Astrocyte (in vitro differentiated cells and primary cell): ENCODE measurements at places on chromosomes 11 and 22. TPM values are rescaled to one million over a fixed set of nuclear protein-coding genes. Genes with fewer than 3 reads are reported as not detected.

Gene TPBGL
- total RNA-seq, result 0.20 and 0.41 TPM in 2 replicates

Gene KDM4F
- not detected in 2 replicates for total RNA-seq

Gene NRGN
- total RNA-seq, result 1.5 and 1.7 TPM in 2 replicates

- H3K4me1 ChIP-seq, result no peaks in the 10 kb centered on the region
- DNase-seq, result no peak
- no peak overlapping the region for H3K27ac ChIP-seq
- no peaks in the 10 kb centered on the region for H3K36me3 ChIP-seq
- H3K27me3 ChIP-seq, result no peaks in the 10 kb centered on the region
- H3K4me3 ChIP-seq, result no peak overlapping the region
Observed at GRCh38 chr22:28857288-28857687, 26.1 kb upstream of the ZNRF3 start.

GRCh38 chr11:83676056-83676601 is 390.0 kb upstream of the CCDC90B start:
- H3K27me3 ChIP-seq, result peaks cover 4% of the 10 kb centered on the region
- DNase-seq, result no peak
- no peak overlapping the region for H3K4me3 ChIP-seq
- H3K36me3 ChIP-seq, result no peaks in the 10 kb centered on the region

GRCh38 chr11:88474655-88475054 is 137.1 kb upstream of the CTSC start:
- H3K4me1 ChIP-seq, result peaks cover under 1% of the 10 kb centered on the region
- DNase-seq, result no peak
- H3K36me3 ChIP-seq, result no peaks in the 10 kb centered on the region

DNA sequence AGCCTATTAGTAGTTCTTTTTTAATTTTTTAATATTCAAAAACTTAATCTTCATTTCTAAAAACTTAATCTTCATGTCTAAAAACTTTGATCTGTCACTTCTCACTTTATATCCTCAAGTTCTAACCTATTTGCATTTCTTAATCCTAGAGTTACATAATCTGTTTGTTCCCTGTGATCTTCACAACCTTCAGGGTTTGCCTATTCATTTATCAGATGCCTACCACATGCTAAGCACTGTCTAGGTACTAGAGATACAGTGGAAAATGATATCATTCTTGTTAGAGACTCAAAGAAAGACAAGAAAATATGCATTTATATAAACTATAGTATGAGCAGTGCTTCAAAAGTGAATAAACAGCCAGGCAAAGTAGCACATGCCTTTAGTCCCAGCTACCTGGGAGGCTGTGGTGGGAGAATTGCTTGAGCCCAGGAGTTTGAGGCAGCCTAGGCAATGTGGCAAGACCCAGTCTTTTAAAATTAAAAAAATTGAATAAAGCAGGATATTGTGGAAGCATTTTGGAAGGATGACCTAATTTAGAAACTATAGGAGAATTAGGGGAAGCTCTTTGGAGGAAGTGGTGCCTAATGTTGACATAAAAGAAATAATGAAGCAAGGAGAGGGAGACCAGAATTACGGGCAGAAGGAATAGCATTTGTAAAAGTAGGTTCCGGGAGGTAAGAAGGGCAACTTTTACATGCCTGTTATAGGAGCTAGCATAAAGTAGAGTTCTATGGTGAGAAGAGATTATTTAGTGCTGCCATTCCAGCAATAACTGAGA is 54.4 kb upstream of the GRK2 start:
- H3K27ac ChIP-seq, result no peak overlapping the region
- H3K4me1 ChIP-seq, result no peaks in the 10 kb centered on the region
- no peak overlapping the region for H3K4me3 ChIP-seq
- no peak for DNase-seq
- peaks cover 27% of the 10 kb centered on the region for H3K36me3 ChIP-seq
- H3K27me3 ChIP-seq, result no peaks in the 10 kb centered on the region

DNA sequence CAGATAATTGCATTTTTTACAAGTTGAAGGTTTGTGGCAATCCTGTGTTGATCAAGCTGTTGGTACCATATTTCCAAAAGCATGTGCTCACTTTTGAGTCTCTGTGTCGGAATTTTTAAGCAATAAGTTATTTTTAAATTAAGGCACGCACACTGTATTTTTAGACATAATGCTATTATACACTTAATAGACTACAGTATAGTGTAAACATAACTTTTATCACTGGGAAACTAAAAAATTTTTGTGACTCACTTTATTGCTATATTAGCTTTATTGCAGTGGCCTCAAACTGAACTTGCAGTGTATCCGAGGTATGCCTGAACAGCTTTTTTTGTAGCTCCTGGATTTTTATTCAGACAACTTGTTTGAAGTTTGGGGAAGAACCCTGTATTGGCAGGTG is 31.3 kb upstream of the RRM1 start:
- H3K27ac ChIP-seq, result no peak overlapping the region
- no peaks in the 10 kb centered on the region for H3K27me3 ChIP-seq
- no peak overlapping the region for H3K4me3 ChIP-seq
- no peaks in the 10 kb centered on the region for H3K36me3 ChIP-seq

- peaks cover 26% of the 10 kb centered on the region for H3K4me1 ChIP-seq
- no peak for DNase-seq
- H3K27me3 ChIP-seq, result no peaks in the 10 kb centered on the region
- no peak overlapping the region for H3K4me3 ChIP-seq
- H3K27ac ChIP-seq, result no peak overlapping the region
Observed at GRCh38 chr22:19951346-19951745, 9.7 kb upstream of the TXNRD2 start.

GRCh38 chr11:74570266-74571061 is 21.9 kb upstream of the POLD3 start:
- no peak overlapping the region for H3K27ac ChIP-seq
- no peaks in the 10 kb centered on the region for H3K36me3 ChIP-seq
- H3K4me1 ChIP-seq, result no peaks in the 10 kb centered on the region
- peak; percentile 23 for DNase-seq
- peaks cover 5% of the 10 kb centered on the region for H3K27me3 ChIP-seq

- H3K4me3 ChIP-seq, result no peak overlapping the region
- peaks cover 5% of the 10 kb centered on the region for H3K4me1 ChIP-seq
- peaks cover 3% of the 10 kb centered on the region for H3K36me3 ChIP-seq
- DNase-seq, result no peak
- no peaks in the 10 kb centered on the region for H3K27me3 ChIP-seq
Observed at GRCh38 chr22:46802608-46803027, 40.2 kb downstream of the TBC1D22A start.

DNA sequence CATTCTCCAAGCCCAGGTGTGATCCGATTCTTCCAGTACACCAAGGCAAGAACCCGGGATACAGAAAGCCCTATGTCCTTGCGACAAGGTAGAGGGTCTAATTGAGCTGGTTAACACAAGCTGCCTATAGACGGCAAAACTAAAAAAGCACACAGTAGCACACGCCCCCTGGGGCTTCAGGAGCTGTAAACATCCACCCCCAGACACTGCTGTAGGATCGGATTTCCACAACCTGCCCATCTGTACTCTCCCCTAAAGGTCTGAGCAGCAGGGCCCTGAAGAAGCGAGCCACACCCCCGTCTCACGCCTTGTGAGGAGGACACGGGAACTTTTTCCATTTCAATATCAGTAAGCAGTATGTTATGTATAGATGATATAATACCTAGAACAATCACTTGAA is 624.7 kb downstream of the BUD13 start:
- no peaks in the 10 kb centered on the region for H3K4me1 ChIP-seq
- H3K36me3 ChIP-seq, result no peaks in the 10 kb centered on the region
- no peaks in the 10 kb centered on the region for H3K27me3 ChIP-seq
- H3K27ac ChIP-seq, result no peak overlapping the region
- no peak overlapping the region for H3K4me3 ChIP-seq
- DNase-seq, result no peak

DNA sequence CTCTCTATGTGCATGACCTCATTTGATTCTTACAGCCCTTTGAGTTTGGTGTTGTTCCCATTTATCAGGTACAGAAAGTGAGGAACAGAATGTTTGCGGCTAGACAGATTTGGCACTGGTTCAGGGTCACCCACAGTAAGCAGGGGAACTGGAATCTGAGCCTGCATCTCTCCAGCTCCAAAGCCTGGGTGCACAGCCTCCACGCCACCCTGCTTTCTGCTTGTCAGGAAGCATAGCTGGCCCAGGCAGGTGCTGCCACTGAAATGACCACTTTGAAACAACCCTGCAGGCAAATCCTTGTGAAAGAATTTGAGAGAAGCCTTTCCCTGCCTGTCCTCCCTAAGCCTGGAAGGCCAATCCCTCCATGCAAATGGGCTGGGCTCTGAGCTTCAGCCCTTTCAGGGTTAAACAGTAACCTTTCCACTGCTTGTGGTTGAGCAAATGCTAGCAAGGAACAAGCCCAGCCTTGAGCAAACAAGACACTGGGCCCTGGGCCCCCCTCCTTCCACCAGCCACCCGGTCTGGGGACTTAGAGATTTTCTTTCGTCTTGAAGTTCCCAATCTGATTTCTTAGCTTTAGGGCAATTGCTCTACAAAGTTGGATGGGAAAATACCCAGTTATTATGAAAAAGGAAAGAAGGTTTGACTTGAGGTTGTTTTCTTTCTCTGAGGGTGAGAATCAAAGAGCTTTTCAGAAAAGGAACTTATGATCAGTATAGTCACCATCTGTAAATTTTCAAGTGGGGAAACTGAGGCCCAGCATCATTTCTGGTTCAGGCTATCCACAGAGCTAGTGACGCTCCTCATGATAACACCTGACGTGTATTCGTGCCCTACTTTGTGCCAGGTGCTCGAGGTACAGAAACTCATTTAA is 19.4 kb downstream of the EHF start:
- H3K27me3 ChIP-seq, result no peaks in the 10 kb centered on the region
- H3K27ac ChIP-seq, result no peak overlapping the region
- no peak overlapping the region for H3K4me3 ChIP-seq
- peaks cover 13% of the 10 kb centered on the region for H3K4me1 ChIP-seq
